Ecto neural progenitor cell (in vitro differentiated cells): ENCODE measurements at places on chromosomes 6 and 20.

DNA sequence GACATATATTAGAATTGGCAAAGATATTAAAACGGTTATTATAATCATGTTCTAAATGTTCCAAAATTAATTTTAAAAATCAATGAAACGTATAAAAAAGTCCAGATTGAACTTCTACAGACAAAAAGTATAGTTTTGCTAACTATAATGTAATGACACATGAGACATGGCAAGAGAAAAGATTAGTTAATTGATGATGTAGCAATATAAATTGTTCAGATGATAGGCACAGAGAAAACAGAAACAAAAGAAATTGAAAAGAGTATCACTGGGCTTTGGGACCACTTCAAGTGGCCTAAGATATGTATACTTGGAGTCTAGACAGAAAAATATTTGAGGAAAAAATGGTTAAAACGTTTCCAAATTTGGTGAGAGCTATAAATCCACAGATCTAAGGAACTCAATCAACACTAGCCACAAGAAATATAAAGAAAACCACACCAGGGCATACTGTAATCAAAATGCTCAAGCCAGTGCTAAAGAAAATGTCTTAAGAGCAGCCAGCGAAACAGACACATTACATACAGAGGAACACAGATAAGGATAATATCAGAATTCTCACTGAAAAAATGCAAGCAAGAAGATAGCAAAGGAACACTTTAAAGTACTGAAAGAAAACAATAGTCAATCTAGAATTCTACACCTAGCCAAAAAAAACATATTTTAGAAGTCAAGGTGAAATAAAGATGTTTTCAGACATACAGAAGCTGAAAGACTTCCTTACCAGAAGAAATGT is 172.6 kb upstream of the FOXQ1 start:
- no peak for DNase-seq

DNA sequence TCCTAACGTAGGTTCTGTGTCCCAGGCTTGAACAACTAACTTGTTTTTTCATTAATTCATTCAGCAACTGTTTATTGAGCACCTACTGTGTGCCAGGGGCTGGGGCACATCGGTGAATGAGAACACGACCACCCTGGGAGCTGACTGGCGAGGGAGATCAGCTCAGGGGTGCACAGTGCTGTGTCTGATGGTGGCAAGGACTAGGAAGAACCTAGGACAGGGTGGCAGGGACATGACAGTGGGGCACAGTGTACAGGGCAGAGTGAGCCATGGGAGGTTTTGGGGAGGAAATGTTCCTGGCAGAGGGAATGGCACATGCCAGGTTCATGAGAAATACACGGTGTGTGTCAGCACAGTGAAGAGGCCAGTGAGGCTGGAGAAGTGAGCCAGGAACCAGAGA is 76.7 kb downstream of the BMP7 start:
- DNase-seq, result no peak

DNA sequence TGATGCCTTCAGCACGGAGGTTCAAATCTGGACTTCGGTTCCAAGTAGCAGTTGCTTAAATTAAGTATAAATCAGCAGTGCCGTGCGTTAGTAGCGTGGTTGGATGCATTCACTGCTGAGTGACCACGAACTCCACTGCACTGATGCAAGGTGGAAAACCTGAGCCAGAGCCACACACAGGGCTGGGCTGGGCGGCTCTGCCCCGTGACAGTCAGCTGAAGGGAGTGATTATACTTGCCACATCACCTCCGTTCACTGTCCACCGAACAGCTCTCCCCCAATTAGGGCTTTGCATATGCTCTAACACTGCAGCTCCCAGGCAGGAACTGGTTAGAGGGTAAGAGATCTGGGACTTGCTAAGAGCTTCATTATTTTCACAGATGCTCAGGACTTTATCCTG is 22.2 kb downstream of the PPP1R3G start:
- no peak for DNase-seq

- no peak for DNase-seq
These were observed 23.9 kb upstream of the NAA20 start for GRCh38 chr20:19992996-19993908.

DNA sequence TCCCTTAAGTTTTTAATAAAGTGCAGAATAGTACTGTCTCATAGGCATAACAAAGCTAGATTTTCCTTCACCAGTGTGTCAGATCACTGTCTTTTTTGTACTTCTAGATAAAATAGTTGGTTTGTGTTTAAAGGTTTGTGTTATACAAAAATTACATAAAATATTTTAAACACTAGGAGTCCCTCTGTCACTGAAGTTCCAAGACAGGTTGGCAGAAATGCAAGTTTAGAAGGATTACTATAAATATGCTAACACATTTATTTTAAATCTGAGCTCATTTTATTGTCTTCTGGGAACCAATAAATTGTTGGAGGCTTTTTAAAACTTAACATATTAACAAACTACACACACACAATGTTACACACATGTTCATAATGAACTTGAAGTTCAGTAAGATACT is 30.8 kb upstream of the RUNX2 start:
- no peak for DNase-seq

DNA sequence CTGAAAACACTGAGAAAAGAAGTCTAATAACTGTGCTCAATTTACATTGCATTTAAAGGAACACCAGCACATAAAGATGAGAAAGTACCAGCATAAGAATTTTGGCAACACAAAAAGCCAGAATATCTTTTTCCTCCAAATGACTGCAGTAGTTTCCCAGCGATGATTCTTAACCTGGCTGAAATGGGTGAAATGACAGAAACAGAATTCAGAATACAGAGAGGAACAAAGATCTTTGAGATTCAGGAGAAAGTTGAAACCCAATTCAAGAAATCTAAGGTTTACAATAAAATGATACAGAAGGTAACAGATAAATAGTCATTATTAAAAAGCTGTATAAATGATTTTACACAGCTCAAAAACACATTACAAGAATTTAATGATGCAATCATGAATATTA is 197.0 kb upstream of the EYS start:
- no peak for DNase-seq
